ENCODE measurements at places on chromosomes 4 and X.
A peak's percentile ranks its signal among the peaks of the same experiment; 100 is the strongest.

DNA sequence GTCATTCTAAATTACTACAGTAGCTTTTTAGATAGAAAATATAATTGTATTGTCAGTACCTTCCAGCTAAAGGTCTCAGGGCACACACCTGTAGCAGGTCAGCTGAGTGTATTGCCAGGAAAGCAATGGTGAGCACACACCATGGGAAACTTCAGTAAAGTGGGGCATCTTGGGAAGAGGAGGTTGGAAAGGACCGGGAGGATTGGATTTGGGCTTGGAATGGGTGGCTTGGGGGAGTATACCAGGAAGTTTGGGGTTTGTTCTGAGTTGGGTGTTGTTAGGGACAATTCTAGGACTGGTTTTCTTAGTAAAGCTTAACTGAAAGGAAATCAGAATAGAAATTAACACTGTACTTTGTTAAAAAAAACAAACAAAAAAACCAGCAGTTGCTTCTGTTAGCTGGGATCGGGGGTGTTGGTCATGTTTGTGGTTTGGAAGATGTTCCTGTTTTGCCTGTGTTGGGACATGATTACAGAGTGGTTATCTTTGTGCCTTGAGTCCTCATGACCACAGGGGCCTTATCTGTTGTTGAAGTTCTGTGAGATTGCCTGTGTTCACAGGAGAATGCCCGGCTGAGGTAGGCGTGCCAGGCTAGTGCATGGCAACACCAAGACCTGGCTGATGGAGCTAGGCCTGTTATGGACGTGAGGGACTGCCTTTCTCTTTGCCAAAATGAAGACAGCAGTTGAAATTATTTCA is 35.1 kb downstream of the PRIMPOL start:
- DNase-seq: no peak

DNA sequence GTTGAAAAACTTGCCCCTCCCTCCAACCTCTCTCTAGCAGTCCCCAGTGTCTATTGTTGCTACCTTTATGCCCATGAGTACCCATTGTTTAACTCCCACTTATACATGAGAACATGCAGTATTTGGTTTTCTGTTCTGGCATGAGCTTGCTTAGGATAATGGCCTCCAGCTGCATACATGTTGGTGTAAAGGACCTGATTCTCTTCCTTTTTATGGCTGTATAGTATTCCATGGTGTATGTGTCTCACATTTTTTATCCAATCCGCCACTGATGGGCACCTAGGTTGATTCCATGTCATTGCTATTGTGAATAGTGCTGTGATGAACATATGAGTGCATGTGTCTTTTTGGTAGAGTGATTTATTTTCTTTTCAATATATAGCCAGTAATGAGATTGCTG is 50.0 kb upstream of the GPC4 start:
- no peak for DNase-seq

DNA sequence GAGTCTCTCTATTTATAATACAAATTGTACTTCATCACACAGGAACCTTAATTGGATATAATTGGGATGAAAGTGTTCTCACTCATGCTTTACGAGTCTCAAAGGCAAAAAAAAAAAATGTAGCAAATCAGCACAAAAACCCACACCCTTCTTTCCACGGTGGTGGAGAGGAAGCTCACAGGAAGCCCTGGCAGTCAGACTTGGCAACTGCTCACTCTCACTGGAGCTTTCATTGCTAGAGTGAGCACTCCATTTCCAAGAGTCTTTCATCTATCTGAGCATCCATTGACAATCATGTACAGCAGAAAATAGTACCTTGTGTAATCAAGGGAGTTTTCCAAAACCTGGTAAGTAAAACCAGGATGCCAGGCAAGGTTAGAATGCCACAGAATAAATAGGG is 2159.4 kb upstream of the AGA start:
- DNase-seq: no peak

DNA sequence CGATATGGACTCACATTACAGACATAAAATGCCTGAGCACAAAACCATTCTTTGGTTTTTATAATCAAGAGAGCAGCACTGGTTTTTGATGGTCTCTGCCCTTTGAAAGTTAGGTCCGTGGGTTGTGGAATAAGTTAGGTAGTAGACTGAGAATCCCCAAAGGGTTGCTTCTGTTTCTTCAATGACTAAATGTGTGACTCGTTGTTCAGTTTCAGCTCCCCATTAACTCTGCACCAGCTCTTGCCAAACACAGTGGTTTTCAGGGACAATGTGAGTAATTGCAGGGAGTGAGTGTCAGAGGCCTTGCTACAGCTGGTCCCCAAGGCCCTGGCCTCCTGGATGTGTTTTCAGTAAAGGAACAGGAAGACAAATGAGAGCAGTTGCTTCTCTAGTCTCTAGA is 24.8 kb downstream of the SMIM20 start:
- no peak for DNase-seq

GRCh38 chr4:148444296-148445070 is 2.3 kb upstream of the NR3C2 start:
- peak; percentile 80 for DNase-seq

DNA sequence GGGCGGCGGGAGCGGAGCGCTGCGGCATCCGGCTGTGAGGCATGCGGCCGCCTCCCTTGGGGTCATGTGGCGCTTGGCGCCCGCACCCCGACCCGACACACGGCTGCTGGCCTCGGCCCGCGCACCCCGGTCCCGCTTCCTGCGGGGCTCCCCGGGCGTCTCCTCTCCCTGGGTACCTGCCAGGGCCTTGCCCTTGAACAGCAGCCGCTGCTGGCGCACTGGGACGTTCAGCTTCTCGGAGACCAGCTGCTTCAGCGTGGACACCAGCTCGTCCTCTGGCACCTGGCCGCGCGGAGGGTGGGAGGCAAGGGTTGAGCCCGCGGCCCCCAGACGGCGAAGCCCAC is 391 bp downstream of the UBL4A start:
- DNase-seq: peak; percentile 75

- DNase-seq: no peak
Observed at GRCh38 chrX:105610411-105610810, 211.9 kb upstream of the NRK start.

- DNase-seq: no peak
Observed at GRCh38 chr4:185093603-185094002, 49.5 kb upstream of the SLC25A4 start.

DNA sequence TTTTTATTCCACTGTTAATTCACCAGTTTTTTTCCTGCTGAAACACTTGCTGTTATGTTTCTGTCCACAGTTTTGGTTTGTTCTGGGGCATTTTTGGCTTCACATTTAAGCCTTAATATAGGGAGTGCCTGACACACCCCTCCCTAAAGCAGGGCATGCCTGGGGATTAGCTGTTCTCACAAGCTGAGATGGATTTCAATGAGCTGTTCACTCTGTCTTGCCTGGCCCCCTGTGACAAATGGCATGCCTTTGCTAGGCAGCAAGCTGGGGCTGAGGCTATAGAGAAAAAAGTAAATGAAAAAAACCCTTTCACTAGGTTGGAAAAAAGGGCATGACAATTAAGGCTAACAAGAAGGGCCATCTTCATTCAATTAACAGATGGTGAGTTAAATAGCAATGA is 22.4 kb downstream of the LPAR4 start:
- DNase-seq: no peak

DNA sequence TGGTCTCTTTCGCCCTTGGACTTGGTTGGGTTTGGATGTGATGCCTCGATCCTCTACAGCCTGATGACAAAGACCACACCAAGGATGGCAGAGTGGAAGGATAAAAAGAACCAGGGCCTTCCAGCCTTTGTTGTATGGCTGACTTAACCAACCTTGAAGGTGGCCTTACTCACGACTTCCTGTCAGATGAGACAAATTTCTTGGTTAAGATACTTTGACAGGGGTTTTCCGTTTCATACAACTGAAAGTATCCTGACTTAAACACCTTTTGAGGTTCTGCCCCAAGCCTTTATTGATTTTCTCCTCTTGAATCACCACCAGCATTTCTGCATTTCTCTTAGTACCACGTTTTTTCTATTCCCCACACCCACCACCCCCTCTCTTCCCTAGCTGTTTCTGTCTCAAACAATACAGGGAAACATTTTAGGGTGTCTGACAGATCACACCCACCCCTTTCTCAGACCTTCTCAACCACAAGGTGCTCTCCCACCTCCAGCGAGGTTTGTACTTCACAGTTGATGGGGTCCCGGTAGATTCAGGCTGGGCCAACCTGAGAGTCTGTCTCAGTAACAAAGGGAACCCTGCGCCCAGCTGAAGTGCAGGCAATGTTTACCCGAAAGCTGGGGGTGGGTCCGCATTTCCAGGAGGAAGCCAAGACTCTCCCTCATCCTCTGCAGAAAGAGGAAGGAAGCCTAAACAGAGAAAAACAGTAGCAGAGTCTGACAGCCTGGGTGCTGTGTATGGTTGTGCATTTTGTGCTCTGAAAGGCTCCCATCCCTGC is 5.0 kb upstream of the TSPAN5 start:
- peak; percentile 83 for DNase-seq

DNA sequence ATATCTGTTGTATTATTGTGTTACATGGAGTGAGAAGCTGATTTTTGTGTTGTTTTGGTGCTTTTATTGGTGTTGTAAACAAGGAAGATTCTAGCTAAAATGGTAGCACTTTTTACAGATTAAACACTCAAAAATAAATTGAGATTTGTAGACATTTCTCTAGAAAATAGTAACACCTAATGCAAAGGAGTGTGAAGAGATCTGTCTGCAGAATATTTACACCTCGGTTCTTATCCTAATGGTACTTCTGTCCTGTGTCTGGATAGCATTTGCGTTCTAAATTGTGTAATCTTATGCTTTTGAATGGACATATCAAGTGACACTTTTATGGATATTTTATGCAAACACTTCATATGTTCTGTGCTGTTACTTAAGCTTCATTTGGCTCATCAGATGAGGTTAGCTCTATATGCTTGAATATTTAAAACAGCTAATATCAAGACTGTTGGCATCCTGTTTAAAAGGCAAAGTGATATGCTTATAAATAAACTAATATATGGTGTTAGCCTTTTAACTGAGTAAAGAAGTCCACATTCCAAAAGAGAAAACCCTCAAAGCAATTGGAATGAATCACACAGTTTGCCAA is 6.0 kb downstream of the PCDH7 start:
- DNase-seq: no peak

DNA sequence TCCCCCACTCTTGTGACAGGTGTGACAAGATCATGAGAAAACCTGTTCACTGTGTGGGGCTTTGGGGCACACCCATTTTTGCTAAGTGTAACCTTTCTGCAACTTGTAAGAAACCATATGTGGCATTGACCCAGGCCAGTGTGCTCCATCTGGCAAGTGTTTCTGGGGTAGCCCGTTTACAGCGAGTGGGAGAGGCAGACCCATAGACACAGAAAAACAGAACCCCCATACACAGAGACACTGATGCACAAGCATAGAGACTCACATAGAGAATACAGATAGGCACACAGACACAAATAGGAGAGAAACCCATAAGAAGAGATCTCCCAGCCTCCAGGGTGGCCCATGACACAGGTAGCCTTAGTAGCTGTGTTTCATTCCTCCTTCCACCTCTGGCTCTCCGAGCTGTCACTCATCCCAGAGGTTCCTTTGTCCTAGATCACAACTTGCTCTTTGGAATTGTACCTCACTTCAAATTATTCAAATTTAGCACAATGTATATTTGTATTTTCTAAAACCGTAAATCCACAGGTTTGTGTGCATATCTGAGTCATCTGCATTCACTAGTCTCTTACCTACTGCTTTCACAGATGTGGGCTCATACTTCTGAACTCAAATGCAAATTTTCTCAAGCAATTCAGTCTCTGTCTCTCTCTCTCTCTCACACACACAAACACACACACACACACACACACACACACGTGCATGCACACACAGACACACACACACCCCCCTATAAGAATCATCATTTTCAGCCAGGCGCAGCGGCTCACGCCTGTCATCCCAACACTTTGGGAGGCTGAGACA is 114.4 kb downstream of the SH3KBP1 start:
- no peak for DNase-seq

DNA sequence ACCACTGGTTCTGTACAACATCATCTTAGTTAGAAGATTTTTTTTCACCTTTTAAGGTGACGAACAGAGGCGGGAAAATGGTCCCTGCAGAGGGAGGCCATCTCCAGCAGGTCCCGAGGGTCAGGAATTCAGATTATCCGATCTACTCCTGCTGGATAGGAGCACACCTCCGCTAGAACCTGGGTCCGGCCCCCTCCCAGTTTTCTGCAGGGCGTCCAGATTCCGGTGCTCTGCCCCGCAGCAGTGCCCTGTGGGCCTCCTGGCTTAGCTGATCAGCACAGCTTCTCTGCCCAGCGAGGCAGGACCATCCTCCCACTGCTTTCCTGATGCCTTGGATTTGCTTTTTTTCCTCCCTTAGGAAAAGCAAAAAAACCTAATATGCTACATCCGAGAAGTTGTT is 2.3 kb downstream of the TBL1X start:
- no peak for DNase-seq

All from activated effector memory CD4-positive, alpha-beta T cell treated with anti-CD3 and anti-CD28 coated beads, Interleukin-2, amount 50 U/mL, for 16 hours (primary cell).